ENCODE measurements at places on chromosomes 4 and X.

- no peak for DNase-seq
These were observed 12.2 kb downstream of the FAM149A start for GRCh38 chr4:186116697-186117096.

DNA sequence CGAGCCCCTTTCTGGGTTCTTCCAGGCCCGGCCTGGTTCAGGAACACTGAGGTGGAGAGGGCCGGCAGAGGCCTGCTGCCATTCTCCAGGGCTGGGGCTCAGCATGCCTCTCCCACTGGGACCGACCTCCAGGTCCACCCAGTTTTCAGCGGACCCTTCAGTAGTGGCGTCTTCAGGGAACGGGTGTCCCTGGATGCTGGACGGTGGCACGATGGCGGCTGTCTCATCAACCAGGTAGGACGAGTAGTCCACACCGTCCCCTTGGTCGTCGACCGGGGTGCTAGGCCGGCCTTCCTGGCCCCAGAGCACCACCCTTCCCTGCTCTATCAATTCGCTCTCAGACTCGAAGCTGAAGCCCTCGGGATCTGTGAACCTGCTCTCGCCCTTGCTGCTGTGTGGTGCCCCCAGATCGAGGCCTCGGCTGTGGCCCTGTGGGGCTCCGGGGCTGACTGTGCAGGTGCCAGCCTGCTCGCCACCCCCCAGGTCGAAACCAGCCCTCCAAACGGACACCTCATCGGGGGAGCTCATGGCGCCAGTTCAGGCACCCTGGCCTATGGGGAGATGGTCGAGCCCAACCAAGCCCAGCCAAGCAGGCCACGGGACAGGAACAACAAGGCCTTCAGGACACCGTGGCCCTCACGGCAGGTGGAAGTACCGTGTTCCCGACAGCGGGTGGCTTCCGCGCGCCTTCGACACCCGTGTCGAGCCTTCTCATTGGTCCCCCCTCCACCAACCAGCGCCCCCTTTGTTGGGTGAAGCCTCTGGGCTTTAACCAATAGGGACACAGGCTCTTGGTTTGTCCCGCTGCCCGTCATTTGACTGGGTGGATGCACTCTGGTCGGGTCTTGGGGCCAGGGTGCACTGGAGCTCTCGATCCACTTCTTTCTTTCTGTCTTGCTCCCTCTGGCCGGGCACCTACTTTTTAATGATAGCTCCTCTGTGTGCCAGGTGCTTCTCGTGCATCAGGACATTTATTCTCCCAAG lies 814 bp upstream of the LOC101059915 start:
- DNase-seq: no peak

GRCh38 chr4:81405900-81406401 lies 65.8 kb downstream of the RASGEF1B start:
- no peak for DNase-seq

GRCh38 chr4:168124008-168124641 lies 31.8 kb downstream of the ANXA10 start:
- DNase-seq: no peak

- no peak for DNase-seq
These were observed 884 bp downstream of the CCDC120 start for GRCh38 chrX:49059681-49060085.

- no peak for DNase-seq
These were observed 90.4 kb downstream of the GPAT3 start for GRCh38 chr4:83626245-83626836.

DNA sequence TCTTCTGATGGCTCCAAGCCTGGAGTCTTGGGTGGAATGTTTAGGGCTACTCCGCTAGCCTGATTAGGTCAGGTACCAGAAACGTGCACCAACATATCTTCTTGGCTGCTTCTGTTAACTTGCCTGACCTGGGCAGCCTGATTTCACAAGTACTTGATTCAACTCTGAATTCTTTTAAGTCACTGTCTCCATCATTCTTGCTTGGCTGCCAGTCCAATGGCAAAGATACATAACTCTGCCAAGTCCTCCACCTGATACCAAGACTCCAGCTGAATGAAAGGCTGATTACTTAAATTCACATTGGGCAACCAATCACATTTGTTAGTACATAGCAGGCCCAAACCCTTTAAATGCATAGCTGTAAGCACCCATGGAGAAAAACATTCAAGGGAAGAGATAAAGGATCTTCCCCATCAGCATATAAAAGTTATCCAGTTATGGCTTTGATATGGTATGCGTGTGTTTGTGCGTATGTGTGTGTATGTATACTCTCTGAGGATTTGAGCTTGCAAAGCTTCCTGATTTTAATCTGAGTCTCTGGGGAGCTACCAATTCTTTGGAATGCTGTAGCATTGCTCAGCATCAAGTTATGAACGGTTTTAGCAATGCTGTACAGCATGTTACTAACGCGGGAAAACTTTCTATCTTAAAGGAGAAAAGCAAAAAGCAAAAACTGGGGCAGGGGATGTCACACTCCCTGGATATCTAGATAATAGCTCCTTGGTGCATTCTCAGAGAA lies 917.2 kb downstream of the DMD start:
- no peak for DNase-seq

GRCh38 chr4:5448221-5448620 lies 260.1 kb downstream of the EVC2 start:
- no peak for DNase-seq

DNA sequence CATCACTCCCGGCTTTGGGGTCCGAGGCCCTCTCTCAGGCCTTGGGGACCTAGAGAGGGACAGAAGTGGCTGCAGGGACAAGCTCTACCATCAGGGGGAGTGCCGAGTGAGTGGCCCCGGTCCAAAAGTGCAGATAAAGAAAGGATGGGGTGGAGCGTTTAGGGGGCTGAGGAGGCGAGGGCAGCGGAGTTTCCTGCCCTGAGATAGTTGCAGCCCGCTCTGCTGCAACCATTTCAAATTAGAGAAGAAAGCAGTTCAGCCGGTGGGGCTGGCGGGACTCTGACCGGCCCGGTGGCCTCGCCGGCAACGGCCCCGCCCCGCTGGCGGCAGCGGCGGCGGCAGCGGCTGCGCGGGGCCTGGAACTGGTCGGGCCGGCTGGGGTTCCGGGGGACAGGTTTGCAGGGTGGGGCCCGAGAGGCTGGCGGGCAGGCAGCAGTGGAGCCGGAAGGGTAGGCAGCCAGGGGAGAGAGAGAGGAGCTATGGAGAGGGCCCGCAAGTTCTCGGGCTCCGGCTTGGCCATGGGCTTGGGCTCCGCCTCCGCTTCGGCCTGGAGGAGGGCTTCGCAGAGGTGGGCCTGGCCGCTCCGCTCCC lies 7.6 kb downstream of the DLG3 start:
- DNase-seq: no peak

DNA sequence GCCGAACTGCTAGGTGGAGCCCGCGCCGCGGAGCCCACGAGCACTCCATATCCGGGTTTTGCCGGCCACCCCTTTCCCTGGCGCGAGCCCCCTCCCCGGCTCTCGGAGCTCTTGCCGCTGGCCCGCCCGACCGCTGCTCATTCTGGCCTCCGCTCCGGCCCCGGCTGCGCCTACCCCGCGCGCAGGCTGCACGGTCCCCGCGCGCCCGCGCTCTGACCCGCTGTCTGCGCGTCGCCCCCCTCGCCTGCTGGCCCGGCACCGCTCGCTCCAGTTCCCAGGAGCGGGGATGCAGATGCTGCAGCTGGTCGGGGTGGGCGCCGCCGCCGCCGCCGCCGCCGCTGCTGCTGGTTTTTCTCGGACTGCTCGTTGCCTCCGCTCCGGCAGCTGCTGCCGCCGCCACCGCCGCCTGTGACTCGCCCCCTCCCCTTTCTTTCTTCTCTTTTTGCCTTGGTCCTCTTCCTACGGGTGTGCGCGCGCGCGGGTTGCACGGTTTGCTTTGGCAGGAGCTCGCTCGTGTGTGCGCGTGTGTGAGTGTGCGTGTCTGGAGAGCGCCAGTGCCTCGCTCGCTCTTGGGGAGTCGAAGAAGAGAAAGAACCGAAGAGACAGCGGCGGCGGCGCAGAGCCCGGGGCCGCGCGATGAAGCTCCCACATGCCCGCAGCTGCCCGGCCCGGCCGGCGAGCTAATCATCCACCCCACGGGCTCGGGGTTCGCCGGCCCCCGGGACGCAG lies at the start of gene ADGRL3:
Gene ADGRL3 (plus strand): TSS at position 140 of the 729 bp plus-strand sequence.
- DNase-seq: no peak

DNA sequence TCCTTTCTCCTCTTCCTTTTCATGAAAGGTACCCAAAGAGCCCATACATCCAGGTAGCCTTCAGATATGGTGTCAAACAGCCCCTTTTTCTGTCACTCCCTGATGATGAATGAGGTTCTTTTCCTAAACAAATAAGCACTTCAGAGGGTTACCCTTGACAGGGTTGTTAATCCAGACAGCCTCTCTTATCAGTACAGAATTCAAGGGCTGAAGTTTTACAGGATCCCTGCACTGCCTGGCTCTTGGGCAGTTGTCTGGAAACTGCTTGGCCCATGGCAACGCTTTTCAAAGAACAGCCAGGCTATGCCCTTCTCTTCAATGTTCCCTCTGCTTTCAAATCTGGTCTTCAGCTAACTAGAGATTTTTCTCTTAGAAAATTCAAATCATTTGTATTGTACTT lies 352.6 kb upstream of the FAM241A start:
- DNase-seq: no peak

GRCh38 chrX:39946822-39947221 lies 150.9 kb downstream of the BCOR start:
- DNase-seq: no peak

DNA sequence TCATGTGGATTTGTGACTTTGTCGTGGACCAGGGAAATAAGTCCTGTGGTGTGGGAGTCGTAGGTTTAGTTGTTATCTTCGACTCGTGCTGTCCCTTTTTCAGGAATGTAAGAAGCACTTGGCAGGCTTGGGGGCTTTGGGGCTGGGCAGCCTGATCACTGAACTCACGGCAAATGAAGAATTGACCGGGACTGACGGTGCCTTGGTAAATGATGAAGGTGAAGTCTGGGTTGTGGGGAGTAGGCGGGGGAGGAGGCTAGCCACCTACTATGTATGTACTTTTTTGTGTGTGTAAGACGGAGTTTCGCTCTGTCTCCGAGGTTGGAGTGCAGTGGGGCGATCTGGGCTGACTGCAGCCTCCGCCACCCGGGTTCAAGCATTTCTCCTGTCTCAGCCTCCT lies 1.2 kb downstream of the TAF1 start:
- no peak for DNase-seq

GRCh38 chr4:115537387-115537786 lies 424.0 kb upstream of the NDST4 start:
- DNase-seq: no peak

GRCh38 chr4:147064856-147065255 lies 119.2 kb upstream of the TTC29 start:
- DNase-seq: no peak

DNA sequence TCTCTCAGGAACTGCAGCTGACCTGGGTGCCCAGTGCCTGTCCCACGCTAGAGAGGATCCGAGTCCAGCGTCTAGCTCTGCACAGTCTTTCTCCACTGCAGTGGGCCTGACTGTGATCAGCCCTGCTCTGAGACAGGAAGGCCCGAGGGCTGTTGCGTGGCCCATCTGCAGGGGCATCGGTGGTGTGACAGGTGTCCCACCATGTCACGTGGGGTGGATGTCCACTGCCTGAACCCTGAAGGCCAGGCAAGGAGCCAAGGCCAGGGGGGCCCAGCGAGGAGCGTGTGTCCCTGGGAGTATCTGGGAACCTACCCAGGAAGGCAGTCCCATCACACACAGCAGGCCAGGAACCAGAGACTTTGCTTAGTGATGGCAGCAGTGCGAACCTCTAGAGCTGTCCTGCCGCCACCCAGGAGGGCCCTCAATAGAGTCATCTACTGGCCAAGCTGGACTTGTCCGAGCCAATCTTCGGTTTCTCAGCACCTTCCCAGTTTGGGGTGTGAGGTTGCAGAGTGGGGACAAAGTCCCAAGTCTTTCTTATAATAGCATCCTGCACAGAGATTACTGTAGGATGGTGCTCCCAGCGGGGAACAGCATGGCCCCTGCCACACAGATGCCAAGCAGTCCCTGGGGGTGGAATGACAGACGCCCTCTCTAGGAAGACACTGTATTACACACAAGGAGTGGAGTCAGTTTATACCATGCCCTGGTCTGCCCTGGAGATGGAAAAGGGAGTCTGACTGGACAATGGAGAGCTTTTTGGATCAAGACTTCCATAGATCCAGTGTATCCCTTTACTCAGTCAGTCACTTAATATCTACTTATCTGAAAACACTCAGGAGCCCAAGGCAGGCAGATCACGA lies 38.3 kb downstream of the DCTD start:
- DNase-seq: no peak

GRCh38 chr4:56234098-56234497 lies 153.2 kb downstream of the AASDH start:
- DNase-seq: no peak

DNA sequence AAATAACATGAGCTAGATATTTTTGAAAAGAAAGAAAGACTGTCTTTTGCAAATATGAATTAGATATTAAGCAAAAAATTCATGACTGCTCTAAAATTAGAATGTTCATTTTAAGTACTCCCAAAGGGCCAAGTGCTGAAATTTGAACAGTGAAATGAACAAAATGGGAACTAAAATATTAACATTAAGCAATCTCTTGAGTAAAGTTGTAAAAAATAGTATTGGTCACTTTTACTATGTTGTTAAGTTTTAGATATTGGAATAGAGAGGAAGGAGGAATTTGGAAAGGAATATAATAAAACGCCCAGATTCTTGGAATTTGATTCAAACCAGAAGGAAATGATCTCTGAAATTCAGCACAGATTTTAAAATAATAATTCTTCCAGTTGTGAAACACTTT lies 125.9 kb upstream of the ANK2 start:
- DNase-seq: no peak

GRCh38 chr4:152680988-152681603 lies 1.3 kb upstream of the TMEM154 start:
- no peak for DNase-seq

GRCh38 chr4:1611501-1611870 lies 72.6 kb downstream of the FAM53A start:
- no peak for DNase-seq

GRCh38 chr4:25658357-25658771 lies 2.7 kb downstream of the SLC34A2 start:
- DNase-seq: no peak

Data from stimulated activated CD4-positive, alpha-beta T cell treated with anti-CD3 and anti-CD28 coated beads, TNF-alpha, amount 100 ng/mL, for 24 hours (primary cell).